ENCODE measurements at places on chromosomes 13 and 19. TPM values are rescaled to one million over a fixed set of nuclear protein-coding genes. Genes with fewer than 3 reads are reported as not detected.
A peak's percentile ranks its signal among the peaks of the same experiment; 100 is the strongest.

UBE2L5 gene
- total RNA-seq = not detected

IRGQ gene
- 22.9 TPM for total RNA-seq

GRCh38 chr13:102580552-102581169, 16.1 kb upstream of the TPP2 start:
- DNase-seq = peak; percentile 72
- H3K36me3 ChIP-seq = no peaks in the 10 kb centered on the region
- no peak overlapping the region for H3K27ac ChIP-seq
- no peak overlapping the region for H3K4me3 ChIP-seq
- H3K27me3 ChIP-seq = no peaks in the 10 kb centered on the region

DNA sequence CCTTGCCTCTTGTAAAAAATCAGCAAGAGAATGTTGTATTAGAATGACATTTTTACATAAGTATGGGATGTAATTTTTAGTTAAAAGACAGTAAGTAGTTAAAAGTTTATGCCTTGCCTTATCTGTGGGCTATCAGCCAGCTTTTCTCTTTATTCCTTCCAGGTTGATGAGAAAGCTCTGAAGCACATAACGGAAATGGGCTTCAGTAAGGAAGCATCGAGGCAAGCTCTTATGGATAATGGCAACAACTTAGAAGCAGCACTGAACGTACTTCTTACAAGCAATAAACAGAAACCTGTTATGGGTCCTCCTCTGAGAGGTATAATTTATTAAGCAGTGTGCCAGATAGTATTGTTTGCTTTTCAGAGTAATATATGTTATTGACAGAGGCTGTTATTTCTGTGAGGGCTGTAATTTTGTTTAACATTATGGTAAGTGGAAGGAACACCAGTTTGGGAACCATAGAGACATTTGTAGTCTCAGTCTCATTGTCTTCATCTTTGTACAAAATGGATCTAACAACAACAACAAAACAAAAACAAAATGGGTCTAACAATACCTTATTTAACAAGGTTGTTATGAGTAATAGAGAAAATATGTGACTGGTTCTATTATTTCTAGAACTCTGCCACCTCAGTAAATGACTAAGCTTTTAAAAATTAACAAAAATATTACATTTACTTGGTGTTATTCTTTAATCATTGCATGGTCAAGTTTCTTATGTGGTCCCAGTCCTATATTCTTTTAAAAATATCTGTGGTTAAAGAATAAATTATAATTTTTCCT, 112.8 kb downstream of the TDRD3 start:
- H3K36me3 ChIP-seq = no peaks in the 10 kb centered on the region
- H3K27ac ChIP-seq = no peak overlapping the region
- H3K4me1 ChIP-seq = no peaks in the 10 kb centered on the region
- H3K27me3 ChIP-seq = no peaks in the 10 kb centered on the region
- DNase-seq = no peak
- H3K4me3 ChIP-seq = no peak overlapping the region

DNA sequence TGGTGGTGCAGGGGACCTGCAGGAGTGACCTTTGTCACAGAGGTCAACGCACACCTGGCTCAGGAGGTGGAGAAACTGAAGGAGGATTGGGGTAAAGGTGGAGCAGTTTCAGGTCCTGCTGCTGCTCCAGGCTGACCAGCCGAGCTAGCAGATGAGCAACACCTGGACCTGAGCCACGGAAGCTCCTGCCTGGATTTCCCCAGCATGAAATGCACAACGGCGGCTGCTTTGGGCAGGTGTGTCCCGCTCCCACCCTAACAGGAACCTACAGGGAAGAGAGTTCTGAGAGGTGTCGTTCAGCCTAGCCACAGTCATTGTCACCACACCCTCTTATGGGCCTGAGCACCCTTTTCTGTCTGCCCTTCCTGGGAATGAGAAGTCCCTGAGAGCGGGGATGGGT, 15.7 kb upstream of the CD177 start:
- no peaks in the 10 kb centered on the region for H3K27me3 ChIP-seq
- no peak overlapping the region for H3K4me3 ChIP-seq
- no peaks in the 10 kb centered on the region for H3K4me1 ChIP-seq
- H3K27ac ChIP-seq = no peak overlapping the region
- no peaks in the 10 kb centered on the region for H3K36me3 ChIP-seq

DNA sequence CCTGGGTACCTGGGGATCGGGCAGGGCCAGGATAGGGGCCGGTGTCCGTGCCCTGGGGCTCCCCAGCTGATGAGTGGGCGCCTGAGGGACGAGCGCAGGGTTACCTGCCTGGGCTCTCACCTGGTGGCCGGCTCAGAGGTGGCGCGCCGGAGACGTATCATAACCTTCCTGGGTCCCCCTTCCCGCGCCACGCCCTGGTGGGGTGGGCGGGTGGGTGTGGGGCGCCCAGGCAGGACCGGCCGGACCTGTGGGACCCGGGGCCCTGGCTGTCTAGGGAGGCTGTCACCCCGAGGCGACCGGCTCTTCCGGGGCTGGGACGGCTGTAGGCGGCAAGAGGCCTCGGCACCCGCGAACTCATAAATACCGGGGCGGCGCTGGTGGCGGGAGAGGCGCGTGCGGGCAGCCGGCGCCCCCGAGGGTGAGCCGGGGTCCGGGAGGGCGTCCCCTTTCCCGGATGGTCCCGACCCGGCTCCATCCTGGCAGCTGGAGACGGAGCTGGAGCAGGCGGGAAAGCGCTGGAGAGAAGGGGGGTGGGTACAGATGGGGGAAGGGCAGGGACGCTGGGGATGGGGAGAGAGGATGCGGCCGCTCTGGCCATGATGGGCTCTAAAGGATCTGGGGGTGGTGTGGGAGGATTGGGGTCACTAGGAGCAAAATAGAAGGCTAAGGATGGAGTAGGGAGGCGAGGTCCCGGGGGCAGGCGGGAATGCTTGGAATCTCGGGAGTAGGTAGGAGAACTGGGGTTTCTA, at the start of gene ACP7:
TSS of gene ACP7 (plus strand) at position 386 of the 749 bp plus-strand sequence. CDS start 902 bp downstream, outside the sequence.
- no peak for DNase-seq
- no peaks in the 10 kb centered on the region for H3K4me1 ChIP-seq
- no peaks in the 10 kb centered on the region for H3K27me3 ChIP-seq
- no peaks in the 10 kb centered on the region for H3K36me3 ChIP-seq
- peak within 1 kb of the TSS; percentile 17 for H3K4me3 ChIP-seq

DNA sequence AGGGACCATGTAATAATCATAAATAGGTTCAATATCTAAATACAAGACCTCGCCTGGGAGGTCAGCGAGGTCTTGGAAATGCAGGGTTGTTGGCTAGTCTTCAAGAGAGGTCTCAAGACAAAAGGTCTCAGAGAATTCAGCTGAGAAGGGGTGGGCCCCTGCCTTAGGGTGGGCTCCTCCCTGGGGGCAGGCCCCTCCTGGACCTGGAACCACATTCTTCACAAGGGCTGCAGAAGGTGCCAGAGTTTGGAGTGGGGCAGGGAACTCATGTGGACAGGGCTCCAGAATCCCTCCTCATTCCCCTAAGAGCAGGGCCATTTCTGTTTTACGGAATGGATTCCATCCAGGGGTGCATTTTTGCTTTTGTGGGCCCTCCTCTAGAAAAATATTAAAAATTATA, 10.2 kb downstream of the CEACAM18 start:
- H3K36me3 ChIP-seq = no peaks in the 10 kb centered on the region
- DNase-seq = no peak
- no peak overlapping the region for H3K4me3 ChIP-seq

DNA sequence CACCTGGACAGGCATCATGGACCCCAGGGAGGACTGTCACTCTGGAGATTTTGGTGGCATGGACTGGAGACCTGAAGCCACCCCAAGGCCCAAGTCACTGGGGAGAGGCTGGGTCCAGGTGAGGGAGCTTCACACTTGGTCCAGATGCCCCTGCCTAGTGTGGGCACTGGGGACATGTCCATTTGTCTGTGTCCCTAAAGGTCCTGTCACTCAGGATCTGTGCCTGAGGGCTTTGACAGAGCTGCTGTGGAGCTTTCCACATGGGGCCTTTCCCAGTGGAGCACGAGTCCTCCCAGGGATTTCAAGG, 40.5 kb upstream of the CEACAM8 start:
- no peak overlapping the region for H3K27ac ChIP-seq
- no peaks in the 10 kb centered on the region for H3K4me1 ChIP-seq
- H3K4me3 ChIP-seq = no peak overlapping the region
- no peaks in the 10 kb centered on the region for H3K36me3 ChIP-seq
- DNase-seq = no peak

GRCh38 chr13:33207615-33207961, 78.0 kb downstream of the STARD13 start:
- H3K4me1 ChIP-seq = peaks cover 54% of the 10 kb centered on the region
- H3K4me3 ChIP-seq = no peak overlapping the region
- H3K27me3 ChIP-seq = no peaks in the 10 kb centered on the region
- DNase-seq = no peak
- H3K36me3 ChIP-seq = no peaks in the 10 kb centered on the region

DNA sequence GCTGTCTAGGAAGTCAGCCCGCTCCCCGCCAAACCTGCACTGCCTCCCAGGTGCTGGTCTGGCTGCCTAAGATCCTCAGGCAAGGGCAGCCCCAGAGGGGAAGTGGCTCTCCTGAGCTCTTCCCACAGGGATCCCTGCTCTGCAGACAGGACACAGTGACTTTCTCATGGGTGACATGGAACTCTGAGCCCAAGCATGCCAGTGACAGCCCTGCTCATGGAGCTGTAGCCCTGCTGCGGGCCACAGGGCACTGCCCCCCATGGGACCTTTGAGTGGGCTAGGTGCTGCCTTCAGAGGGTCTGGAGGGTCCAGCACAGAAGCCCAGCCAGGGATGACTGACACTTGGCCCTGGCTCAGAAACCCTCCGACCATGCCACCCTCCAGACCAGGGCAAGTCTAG, 109.1 kb downstream of the TUBA3C start:
- H3K4me3 ChIP-seq = no peak overlapping the region
- H3K36me3 ChIP-seq = no peaks in the 10 kb centered on the region
- H3K27ac ChIP-seq = no peak overlapping the region

TLE6 gene
- 4.4 TPM for total RNA-seq

DNA sequence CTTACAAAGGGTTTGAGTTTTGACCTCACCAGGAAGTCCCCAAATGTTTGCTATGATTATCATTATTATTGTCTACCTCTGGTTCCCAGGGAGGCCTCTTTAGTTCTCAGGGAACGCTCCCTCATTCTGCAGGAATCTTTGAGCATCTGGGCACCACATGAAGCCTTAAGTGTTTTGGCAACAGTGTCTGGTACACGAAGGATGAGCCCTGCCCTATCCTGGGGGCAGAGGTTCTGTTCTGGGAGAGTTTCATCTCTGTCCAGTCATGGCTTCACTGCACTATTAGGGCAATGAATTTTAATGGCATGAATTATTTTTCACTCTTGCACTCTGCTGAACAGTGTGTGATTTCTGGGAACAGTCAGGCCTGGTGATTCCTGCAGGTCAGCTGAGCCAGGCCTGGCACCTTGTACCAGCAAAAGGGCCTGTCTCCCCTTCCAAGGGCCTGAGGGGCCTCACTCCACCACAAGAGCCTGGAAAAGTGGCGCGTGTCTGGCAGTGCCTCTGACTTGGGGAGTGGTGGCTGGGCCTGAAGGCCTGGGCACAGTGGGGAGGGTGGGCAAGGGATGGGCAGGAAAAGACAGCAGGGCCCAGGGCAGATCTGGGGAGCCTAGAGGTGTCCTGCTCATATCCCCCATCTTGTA, 4.6 kb downstream of the FAM187B start:
- DNase-seq = no peak
- no peaks in the 10 kb centered on the region for H3K4me1 ChIP-seq
- no peaks in the 10 kb centered on the region for H3K36me3 ChIP-seq
- no peak overlapping the region for H3K4me3 ChIP-seq
- H3K27me3 ChIP-seq = no peaks in the 10 kb centered on the region

GRCh38 chr19:1853295-1854038, 5.2 kb upstream of the REXO1 start:
- no peak overlapping the region for H3K4me3 ChIP-seq
- H3K27me3 ChIP-seq = no peaks in the 10 kb centered on the region
- peaks cover 56% of the 10 kb centered on the region for H3K4me1 ChIP-seq
- H3K36me3 ChIP-seq = no peaks in the 10 kb centered on the region
- peak; percentile 51 for DNase-seq

DNA sequence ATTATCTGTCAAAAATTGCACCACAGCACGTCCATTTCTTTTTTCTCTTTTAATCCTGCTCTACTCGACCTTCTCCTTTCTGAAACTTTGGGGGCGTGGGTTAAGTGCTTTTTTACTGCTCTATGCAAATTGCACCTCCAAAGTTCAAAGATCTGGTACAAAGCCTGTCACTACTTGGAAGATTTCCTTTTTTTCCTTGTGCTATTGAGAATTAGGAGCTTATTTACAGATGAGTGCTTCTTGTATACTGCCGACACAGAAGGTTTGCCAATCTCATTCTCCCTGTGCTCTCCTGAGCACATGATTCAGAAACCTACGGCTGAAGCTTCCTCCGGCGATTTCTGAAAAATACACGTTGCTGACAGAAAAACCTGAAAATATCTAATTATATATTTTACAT, 94.8 kb downstream of the TEX29 start:
- no peaks in the 10 kb centered on the region for H3K27me3 ChIP-seq
- no peaks in the 10 kb centered on the region for H3K4me1 ChIP-seq
- no peak for DNase-seq
- H3K36me3 ChIP-seq = no peaks in the 10 kb centered on the region

- H3K27me3 ChIP-seq = no peaks in the 10 kb centered on the region
- peak; percentile 53 for DNase-seq
- no peaks in the 10 kb centered on the region for H3K36me3 ChIP-seq
- peak within 1 kb of the TSS; percentile 15 for H3K4me3 ChIP-seq
- H3K27ac ChIP-seq = no peak within 1 kb of the TSS
- peaks cover 7% of the 10 kb centered on the region for H3K4me1 ChIP-seq
Measured at GRCh38 chr19:6720369-6721137, at the start of gene C3. Gene C3, minus strand, starts transcription at chr19:6720650. Its CDS starts 61 bp downstream, at chr19:6720589.

GRCh38 chr19:54673222-54673621, 10.4 kb downstream of the LILRB4 start:
- H3K27me3 ChIP-seq = peaks cover 3% of the 10 kb centered on the region
- H3K4me1 ChIP-seq = no peaks in the 10 kb centered on the region
- no peak overlapping the region for H3K27ac ChIP-seq
- H3K36me3 ChIP-seq = no peaks in the 10 kb centered on the region
